NCI-H2227 treated with DMSO at 0.1 percent for 48 hours (cell line): ENCODE measurements at places on chromosomes 5 and 9.
A peak's percentile ranks its signal among the peaks of the same experiment; 100 is the strongest.

DNA sequence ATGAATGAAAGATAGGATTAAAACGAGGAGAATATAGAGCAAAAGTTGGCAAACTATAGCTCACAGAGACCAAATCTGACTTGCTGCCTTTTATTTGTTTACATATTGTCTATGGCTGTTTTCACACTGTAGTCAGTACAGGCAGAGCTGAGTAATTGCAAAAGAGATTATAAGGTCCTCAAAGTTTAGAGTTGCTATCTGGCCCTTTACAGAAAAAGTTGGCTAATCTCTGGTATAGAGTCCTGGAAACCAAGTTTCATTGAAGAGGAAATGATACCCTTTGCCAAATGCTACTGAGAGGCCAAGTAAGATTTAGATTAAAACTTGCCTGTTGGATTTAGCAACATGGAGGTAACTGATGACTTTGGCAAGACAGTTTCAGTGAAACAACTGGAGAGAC is 36.0 kb downstream of the LYRM7 start:
- no peak for DNase-seq

- no peak for DNase-seq
Observed at GRCh38 chr9:126049088-126049487, 277.5 kb upstream of the MVB12B start.

- DNase-seq, result no peak
Observed at GRCh38 chr9:130933114-130934046, 5.7 kb downstream of the FIBCD1 start.

- DNase-seq, result peak; percentile 49
Observed at GRCh38 chr5:78648359-78649210, at the start of gene LHFPL2. LHFPL2 (minus strand) TSS chr5:78648772; CDS start chr5:78510213, 138,559 bp downstream.

- DNase-seq, result no peak
Observed at GRCh38 chr5:40045429-40045828, 620.6 kb upstream of the DAB2 start.

DNA sequence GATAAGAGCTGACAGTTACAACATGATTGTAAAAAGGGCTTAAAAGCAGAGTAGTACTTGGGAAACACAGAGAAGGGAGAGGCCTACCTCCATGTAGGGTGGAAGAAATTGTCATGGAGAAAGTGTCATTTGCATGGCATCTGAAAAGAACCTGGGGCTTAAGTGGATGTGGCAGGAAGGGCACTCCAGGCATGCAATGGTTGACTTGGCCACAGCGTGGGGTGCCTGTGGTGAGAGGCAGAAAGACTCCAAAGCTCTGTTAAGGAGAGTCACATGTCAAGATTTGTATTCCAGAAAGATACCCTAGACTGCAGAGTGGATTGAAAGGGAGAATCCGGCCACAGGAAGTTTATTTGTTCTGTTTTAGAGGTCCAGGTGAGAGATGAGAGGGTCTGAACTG is 2.4 kb downstream of the POLR3G start:
- no peak for DNase-seq

GRCh38 chr9:85392260-85392659 is 349.5 kb downstream of the AGTPBP1 start:
- DNase-seq, result no peak

DNA sequence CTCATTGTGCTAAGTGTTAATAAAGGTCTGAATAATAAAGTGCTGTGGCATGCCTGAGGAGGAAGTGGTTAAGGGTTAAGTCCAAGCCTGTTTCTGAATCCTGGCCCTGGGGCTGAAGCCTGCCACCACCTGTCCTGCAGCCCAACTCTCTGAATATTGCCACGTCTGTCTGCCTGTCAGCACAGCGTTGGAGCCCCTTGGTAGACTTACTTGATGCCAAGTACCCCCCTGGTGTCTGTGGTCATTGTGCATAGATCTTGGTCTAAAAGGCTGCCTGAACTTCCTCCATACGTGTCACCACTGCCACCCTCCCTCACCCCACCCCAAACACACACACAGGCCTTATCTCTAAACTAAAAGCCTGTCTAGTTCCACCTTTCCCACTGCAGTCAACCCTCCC is 35.4 kb upstream of the SLC2A8 start:
- DNase-seq, result no peak

GRCh38 chr9:136885950-136886578 is at the start of gene TRAF2:
TRAF2 (plus strand) TSS chr9:136886516; CDS start chr9:136898741, 12,225 bp downstream.
- DNase-seq, result peak; percentile 89

- no peak for DNase-seq
Observed at GRCh38 chr5:135324897-135325650, 74.0 kb downstream of the MACROH2A1 start.

DNA sequence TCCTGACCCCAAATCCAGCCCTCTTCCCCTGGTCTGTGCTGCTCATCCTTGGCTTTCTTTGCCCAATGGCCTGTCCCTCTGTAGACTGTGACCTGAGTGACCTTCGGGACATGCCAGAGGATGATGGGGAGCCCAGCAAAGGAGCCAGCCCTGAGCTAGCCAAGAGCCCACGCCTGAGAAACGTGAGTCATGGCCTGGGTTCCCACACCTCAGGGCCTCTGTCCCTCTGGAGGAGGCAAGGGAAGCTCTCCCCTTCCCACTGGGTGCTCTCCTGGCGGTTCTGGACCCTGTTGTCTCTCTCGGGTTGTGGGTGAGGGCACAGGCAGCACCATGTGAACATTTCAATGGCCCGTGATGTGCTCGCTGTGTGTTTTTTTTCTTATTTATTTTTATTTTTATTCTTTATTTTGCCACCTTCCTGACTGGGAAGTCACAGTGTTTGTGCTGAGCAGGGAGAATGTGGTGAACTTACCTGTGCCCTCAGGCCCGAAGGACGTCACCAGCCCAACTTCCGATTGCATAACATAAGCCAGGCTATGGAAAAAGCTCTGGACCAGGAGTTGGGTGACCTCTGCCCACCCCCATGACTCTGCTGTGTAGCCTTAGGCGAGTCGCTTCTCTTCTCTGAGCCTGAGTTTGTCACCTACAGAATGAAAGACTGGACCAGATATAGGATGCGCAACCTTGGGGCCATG is 29.5 kb downstream of the AFAP1L1 start:
- DNase-seq, result no peak

- DNase-seq, result no peak
Observed at GRCh38 chr9:72980600-72981265, 27.9 kb upstream of the ALDH1A1 start.

GRCh38 chr9:22079873-22080341 is 70.8 kb upstream of the CDKN2B start:
- DNase-seq, result no peak

- no peak for DNase-seq
Observed at GRCh38 chr5:146109379-146109778, 4.0 kb upstream of the PLAC8L1 start.

GRCh38 chr9:117247266-117247665 is 167.6 kb downstream of the ASTN2 start:
- DNase-seq, result peak; percentile 9

- no peak for DNase-seq
Observed at GRCh38 chr9:19156805-19157204, 29.5 kb upstream of the PLIN2 start.

DNA sequence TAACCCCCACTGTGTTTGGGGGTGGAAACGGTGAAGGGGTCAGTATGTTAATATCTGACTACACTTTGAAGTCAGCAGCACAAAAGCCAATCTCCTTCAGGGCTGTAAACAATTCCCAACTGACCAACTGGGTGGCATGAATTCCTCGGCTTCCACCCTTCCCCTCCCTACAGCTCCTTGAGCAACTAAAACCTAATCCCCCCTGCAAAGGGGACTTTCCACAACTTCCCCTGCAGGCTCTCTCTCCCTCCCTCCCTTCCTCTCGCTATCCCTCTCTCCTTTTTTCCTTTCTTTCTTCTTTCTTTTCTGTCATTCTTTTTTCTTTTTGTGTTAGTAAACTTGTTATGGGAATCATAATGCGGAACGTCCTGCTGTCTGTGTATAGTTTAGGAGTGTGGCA is 65.1 kb upstream of the PTCH1 start:
- DNase-seq, result no peak

- DNase-seq, result no peak
Observed at GRCh38 chr5:74957906-74958305, 91.7 kb upstream of the FAM169A start.

DNA sequence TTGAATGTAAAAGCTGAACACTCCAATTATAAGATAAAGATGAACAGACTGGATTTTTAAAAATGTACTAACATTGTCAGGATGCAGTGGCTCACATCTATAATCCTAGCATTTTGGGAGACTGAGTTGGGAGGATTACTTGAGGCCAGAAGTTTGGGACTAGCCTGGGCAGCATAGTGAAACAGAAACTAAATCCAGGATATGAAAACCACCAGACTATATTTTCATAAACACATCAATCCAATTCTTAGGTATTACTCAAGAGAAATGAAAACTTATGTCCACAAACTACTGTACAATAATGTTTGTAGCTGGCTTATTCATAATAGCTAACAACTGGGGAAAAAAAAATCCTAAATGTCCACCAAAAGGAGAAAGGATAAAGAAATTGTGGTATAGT is 26.8 kb upstream of the NAA35 start:
- no peak for DNase-seq

GRCh38 chr5:73126957-73127356 is 6.6 kb downstream of the TMEM171 start:
- no peak for DNase-seq

- DNase-seq, result no peak
Observed at GRCh38 chr5:115657125-115657880, 31.5 kb upstream of the TMED7 start.

DNA sequence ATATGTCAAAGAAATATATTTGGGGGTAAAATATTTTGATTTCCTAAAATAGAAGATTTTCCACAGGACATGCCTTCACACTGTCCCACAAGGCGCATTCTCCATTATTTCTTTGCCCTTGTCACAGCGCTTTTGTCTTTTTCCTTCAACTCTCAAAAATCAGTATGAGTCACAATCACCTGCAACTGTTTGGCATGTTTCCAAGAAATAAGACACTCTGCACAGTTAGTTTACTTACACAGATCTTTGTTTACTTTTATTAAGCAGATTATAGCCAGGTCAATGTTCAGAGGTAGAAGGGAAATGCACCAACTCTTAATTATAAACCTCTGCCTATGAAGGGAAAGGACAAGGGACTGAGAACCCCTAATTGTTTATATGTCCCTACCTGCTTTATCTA is 9.5 kb downstream of the CEMIP2 start:
- no peak for DNase-seq

GRCh38 chr5:129781594-129781993 is 33.7 kb downstream of the MINAR2 start:
- no peak for DNase-seq

DNA sequence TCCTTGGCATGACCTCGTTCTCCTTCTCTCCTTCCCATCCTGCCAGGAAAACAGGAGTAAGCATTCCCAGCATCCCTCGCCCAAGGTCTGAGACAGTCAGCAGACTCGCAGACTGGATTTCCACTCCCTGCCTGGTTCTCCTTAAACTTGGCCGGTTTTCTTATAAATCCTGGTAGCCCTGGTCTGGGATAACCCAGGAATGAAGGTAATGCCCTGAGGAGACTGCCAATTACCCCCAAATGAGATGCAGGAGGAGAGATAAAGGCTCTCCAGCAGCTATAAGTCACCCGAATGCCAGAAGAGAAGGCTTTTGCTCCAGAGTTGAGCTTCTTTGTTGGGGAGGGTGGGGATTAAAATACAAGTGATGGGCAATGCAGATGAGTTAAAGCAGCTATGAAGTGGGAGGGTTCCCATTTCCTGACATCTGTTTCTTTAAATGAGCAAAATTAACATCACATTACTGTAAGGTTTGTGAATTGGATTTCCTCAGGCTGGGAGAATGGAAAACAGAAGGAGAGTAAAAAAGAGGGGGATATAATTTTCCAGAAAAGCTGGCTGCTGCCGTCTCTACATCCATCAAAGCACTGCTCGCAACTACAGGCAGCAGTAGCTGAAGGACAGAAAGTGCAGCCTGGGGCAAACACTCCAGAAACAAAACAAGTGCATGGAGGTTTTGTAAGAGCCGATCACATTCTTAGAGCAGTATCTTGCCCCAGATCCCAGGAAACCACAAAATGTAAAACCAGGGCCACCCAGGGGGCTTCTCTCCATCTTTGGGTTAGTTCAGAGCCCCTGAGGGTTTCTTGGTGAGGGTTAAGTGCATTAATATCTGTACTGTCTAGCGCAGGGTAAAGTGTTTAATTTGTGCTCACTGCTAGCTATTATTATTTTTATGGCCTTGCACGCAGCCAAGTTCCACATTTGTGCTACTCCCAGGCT is 177.6 kb upstream of the PANK3 start:
- no peak for DNase-seq

DNA sequence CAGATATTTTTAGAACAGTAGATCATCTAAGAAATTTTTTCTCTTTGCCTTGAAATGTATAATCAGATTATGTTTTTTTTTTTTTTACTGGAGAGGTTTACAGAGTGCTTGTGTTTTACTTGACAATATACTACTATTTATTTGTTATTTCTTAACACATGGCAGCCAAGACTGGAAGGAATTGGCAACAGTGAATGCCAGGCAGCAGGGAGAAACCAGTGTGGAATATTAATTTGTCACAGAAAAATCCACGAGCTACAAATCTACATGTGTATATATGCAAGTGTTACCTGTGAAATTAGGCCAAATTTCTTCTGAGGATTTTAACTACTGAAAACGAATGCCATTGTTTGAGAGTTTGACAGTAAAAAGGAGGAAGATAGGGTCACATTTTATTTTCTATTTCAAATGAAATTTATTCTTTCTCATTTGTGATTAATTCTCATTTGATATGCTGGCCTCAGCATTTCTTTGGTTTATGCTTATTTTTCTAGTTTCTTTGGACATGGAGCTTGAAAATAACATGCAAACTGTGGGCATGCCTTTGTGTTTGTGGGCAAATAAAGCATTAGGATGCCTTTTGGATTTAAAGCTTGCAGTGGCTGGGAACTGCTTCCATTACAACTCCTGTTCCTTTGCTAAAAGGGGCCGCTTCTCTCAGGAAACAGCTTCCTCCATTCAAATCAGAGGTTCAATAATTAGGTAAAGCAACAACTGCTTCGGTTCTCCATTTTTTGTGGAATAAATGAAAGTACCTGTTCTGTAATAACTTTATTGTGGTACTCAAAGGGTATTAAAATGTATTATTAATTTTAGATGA is 39.0 kb upstream of the ZFYVE16 start:
- DNase-seq, result no peak

DNA sequence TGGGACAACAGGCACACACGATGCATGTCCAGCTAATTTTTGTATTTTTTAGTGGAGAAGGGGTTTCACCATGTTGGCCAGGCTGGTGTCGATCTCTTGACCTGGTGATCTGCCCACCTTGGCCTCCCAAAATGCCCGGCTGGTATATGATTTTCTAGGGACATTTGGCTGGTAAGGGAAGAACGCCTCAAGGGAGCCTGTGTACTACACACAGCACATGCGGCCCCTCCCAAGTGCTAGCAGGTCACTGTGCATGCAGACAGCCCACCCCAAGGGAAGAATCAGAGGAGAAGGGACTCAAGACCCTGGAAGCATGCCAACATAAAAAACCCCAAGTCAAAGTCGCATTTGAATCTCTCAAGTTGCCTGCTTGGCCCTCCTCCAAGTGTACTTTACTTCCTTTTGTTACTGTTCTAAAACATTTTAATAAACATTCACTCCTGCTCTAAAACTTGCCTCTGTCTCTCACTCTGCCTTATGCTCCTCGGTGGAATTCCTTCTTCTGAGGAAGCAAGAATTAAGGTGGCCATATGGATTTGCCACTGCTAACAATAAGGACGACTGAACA is 24.3 kb upstream of the OTULINL start:
- DNase-seq, result peak; percentile 27

GRCh38 chr5:50445296-50445949 is 4.3 kb upstream of the EMB start:
- no peak for DNase-seq
